ENCODE measurements at places on chromosomes 12 and 14. TPM values are rescaled to one million over a fixed set of nuclear protein-coding genes. Genes with fewer than 3 reads are reported as not detected.

DNA sequence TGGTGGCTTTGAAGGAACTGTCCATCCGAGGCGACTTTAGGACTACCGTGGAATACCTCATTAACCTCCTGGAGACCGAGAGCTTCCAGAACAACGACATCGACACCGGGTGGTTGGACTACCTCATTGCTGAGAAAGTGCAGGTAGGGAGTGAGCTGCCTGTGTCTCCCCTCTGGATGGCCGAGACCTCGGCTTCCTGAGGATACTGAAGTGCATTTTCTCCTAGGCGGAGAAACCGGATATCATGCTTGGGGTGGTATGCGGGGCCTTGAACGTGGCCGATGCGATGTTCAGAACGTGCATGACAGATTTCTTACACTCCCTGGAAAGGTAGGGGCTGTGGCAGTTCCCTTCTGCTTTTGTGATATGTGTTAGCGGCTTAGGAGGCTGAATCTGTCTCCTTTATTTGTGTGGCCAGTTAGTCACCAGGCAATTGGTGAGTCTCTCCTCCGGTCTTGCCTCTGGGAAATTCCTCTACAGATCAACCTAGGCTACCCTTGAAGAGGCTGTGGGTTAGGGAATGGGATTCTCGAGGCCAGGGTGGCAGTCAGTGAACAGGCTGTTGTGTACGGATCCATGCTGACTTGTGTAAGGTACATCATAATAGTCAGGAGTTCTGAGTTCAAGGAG lies 75.3 kb downstream of the ACACB start:
- no peak for DNase-seq

- no peak for DNase-seq
These were observed 6.8 kb upstream of the ACRBP start for GRCh38 chr12:6653987-6654386.

GRCh38 chr12:66453844-66454243 lies 151.6 kb downstream of the HELB start:
- DNase-seq: no peak

GRCh38 chr12:113369391-113369985 lies 11.1 kb downstream of the PLBD2 start:
- no peak for DNase-seq

DNA sequence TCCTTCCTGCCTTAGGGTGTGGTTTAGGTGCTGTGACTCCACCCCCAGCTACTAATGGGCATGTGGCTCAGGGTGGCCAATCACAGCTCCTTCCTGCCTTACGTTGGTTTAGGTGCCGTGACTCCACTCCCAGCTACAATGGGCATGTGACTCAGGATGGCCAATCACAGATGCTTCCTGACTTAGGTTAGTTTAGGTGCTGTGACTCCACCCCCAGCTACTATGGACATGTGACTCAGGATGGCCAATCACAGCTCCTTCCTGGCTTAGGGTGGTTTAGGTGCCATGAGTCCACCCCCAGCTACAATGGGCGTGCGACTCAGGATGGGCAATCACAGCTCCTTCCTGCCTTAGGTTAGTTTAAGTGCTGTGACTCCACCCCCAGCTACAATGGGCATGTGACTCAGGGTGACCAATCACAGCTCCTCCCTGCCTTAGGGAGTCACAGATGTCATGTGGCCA lies 163.9 kb downstream of the TBX5 start:
- no peak for DNase-seq

Gene PIANP
- polyA plus RNA-seq: 2.0 TPM

GRCh38 chr12:42097971-42098370 lies 46.7 kb downstream of the GXYLT1 start:
- DNase-seq: no peak

Gene EP400
- 22.3 TPM for polyA plus RNA-seq

DNA sequence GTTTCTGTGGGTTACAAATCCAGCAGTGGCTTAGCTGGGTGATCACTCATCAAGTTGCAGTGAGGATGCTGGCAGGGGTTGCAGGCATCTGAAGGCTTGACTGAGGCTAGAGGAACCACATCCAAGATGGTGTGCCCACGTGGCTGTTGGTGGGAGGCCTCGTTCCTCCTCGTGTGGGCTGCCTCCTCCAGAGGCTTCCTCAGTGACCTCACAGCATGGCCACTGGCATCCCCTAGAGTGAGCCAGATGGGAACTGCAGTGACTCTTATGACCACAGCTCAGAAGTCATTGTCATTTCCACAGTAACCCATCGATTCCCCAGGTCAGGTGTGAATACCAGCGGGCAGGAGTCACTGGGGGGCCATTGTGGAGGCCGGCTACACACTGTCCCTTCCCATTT lies 17.8 kb downstream of the AACS start:
- DNase-seq: no peak

Gene ETFRF1
- 30.0 TPM for polyA plus RNA-seq

Gene ESR2
- polyA plus RNA-seq: 0.55 TPM

DNA sequence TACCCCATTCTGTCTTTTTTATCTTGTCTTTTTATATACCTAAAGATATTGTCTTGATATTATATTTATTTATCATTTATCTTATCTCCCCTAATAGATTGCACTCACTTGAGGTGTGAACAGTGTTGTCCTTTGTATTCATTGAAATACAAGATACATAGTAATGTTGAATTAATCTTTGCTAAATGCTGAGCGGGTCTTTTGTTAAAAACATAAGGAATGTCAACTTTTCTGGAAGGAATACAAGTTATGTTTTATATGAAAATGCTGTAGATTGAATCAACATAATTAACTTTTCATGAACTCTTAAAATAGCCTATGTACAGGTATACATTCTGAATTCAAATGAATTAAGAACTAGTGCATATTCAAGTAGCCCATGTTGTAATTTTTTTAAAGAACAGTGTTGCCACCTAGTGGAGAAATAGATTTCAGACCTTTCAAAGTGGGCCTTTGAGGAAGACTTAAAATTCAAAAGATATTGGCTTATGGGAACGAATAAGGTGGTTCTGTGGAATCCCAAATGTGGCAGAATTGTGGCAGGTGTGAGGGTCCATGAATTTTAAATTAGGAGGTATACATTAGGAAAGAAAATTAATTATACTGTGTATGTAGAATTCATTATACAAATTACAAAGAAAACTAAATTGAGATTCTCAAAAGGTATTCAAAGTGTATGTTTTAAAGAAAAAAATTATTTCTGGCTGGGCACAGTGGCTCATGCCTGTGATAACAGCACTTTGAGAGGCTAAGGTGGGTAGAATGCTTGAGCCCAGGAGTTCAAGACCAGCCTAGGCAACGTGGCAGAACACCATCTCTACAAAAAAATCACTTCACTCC lies 19.1 kb downstream of the BBOF1 start:
- DNase-seq: no peak

- no peak for DNase-seq
These were observed 53.5 kb downstream of the NOC4L start for GRCh38 chr12:132197581-132198354.

Gene TAPBPL
- polyA plus RNA-seq: 36.0 TPM

GRCh38 chr12:57031138-57031725 lies 14.9 kb upstream of the TAC3 start:
- DNase-seq: peak; percentile 32

- DNase-seq: no peak
These were observed 6.5 kb downstream of the TMEM119 start for GRCh38 chr12:108591267-108591980.

DNA sequence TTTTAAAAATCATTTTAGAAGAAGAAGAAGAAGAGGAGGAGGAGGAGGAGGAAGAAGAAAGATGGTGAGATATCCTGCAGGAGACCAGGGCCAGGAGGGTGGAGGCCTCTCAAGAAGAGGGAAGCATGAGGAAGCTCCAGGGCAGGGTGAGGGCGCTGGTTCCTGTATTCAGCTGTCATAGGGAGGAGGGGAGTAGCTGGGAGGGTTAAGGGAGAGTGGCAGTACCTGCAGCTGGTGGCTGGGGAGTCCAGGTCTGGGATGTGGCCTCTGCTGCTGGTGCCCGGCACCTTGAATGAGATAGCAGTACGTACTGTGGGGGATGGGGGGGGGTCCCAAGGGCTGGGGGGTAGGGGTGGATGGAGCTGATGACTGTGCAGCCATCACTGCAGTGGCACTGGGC lies 9.8 kb downstream of the RBP5 start:
- peak; percentile 46 for DNase-seq

Data from sigmoid colon (tissue), 7 donors.